ENCODE measurements at places on chromosomes 3 and 15.

GRCh38 chr3:114464548-114464947 lies 170.7 kb downstream of the TIGIT start:
- DNase-seq: no peak

- no peak for DNase-seq
These were observed 18.6 kb upstream of the FLNB start for GRCh38 chr3:57989646-57990045.

DNA sequence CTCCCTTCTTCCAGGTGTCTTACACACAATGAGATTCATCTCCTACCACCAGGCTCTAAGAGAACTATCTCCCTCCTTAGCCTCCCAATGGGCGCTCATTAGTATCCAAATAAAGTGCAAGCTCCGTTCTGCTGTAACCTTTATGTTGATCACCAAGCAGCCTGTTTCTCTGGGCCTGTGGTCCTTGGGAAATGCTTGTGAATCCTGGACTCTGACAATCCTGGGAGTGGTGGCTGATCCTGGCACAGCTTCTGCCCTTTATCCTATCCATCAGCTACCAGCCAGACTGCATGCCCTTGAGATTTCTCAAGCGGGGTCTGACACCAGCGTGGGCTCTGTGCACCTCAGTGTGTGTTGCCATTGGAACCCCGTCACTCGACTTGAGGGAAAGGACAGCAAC lies 26.1 kb upstream of the USP3 start:
- DNase-seq: no peak

- DNase-seq: no peak
These were observed 3.7 kb upstream of the TXNRD3 start for GRCh38 chr3:126658584-126658983.

GRCh38 chr15:25761971-25762662 lies 101.0 kb downstream of the ATP10A start:
- DNase-seq: peak; percentile 7

DNA sequence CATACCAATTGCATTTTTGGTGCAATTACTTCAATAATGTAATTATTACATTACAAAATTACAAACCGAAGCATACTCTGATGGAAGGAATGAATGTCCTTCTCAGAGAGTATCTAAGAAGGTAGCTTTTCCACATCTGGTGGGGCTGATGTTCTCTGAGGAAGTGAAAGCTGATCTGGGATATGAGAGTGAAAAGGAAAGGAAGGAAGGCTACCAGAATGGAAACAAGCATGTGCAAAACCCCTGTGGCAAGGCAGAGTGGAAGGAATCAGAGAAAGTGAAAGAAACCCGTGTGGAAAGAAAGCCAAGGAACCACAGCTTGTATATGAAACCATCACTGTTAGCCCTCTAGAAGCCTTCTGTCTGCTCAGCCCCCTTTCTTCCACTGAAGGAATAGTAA lies 35.3 kb upstream of the GOLGA8A start:
- DNase-seq: no peak

DNA sequence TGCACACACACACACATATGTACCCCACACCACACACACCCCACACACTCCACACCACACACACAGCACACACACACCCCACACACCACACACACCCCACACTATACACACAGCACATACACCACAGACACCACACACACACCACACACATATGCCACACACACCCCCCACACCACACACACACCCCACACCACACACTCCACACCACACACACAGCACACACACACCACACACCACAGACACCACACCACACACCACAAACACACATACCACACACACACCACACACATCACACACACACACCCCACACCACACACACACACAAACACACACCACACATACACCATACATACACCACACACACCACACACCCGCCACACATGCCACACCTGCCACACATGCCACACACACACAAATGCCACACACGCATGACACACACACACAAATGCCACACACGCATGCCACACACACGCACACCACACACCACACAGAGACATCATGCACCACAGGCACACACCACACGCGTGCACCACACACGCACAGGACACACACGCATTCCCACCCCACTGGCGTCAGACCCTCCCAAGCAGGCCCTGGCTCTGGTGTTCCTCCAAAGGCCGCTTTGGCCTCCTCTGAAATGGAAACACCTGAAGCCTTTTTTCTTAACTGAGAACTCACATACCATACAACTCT lies 15.7 kb downstream of the CHST13 start:
- DNase-seq: peak; percentile 32

- no peak for DNase-seq
These were observed 6.2 kb upstream of the TMF1 start for GRCh38 chr3:69058180-69058946.

- no peak for DNase-seq
These were observed 321.5 kb upstream of the ICE2 start for GRCh38 chr15:60800299-60801072.

- DNase-seq: no peak
These were observed 11.8 kb downstream of the CAPN7 start for GRCh38 chr3:15217841-15218267.

DNA sequence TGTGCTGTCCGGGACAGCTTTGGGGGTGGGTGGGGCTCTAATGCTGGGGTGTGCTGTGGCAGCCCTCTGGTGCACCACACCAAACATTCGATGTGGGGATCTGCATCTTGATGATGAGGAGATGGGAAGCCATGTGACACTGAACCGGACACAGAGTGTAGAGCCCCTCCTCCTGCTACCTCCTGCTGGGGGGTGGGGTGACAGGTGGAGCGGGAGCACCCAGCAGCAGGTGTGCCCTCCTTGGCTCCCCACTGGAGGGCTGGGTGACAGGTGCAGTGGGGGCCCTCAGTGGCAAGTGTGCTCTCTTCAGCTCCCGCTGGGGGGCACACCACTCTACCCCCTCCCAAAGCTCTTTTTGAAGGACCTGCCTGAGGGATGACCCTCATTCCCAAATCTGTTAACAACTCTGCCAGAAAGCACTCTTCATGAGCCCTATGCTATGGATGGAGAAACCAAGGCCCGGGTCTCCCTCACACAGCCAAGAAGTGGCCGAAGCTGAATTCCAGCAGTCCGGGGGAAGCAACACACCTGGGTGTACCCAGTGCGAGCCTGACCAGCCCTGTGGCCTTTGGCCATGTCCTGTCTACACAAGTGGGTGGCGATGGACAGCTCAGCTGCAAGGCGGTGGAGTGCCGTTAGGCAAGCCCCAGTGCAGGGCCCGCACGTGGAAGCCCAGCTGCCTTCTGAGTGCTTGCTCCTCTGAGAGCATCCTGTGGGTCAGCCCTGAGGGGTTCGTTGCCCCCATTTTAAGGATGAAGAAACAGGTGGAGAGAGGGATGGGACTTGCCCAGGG lies 609 bp upstream of the UROC1 start:
- no peak for DNase-seq

DNA sequence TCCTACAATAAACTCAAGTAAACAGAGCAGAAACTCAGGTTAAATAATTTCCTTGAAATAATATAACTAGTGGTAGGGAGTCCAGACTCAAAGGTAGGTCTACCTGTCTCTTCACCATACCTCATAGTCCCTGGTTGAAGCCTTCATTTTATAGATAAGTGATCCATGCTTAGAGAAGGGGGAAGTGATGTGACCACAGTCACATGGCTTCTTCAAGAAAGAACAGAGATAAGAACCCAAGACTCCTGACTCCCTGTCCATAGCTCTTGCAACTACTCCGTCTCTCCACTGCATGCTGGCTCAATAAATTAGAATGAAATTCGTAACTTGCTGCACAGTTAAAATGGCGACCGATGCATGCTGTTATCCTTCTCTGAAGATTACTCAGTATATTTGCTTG lies 11.0 kb upstream of the C15orf61 start:
- DNase-seq: no peak

- DNase-seq: no peak
These were observed 359.6 kb downstream of the SHQ1 start for GRCh38 chr3:72488738-72489035.

GRCh38 chr3:181935915-181936314 lies 224.2 kb downstream of the SOX2 start:
- no peak for DNase-seq

DNA sequence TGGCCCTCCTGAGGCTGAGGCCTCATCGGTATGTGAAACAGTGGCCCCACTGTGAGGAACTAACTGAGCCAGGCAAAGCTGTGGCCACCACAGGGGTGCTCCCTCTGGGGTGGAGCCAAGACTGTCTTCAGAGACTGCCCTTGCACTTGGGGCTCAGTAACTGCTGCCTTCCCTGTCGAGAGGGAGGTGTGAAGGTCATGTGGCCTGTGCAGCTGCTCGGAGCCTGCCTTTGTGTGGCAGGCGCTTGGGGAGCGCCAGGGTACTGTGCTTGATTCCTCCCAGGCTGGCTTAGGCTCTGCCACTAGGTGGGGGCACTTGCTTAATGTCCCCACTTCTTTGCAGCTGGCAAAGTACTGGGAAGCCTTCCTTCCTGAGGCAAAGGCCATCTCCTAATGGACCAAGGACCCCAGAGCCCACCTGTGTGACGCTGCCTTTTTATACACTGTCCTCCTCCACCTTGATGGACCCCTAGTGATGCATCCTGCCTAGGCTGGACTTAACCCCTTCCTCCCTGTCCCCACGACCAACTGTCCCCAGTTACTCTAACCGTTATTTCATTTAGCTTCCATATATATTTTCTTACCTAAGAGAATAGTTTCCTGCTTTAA lies 14.2 kb upstream of the SNX22 start:
- peak; percentile 54 for DNase-seq

- no peak for DNase-seq
These were observed 63.1 kb upstream of the UBE3A start for GRCh38 chr15:25501828-25502446.

- DNase-seq: no peak
These were observed 37.6 kb upstream of the WNT5A start for GRCh38 chr3:55524565-55525244.

GRCh38 chr15:76328106-76328696 lies 8.4 kb upstream of the ISL2 start:
- DNase-seq: no peak
